CD4-positive, alpha-beta T cell treated with Interleukin-21 for 1 hour (primary cell): ENCODE measurements at places on chromosomes 6 and 20.

- no peak for DNase-seq
Measured at GRCh38 chr6:89258912-89259311, 41.8 kb upstream of the GABRR1 start.

DNA sequence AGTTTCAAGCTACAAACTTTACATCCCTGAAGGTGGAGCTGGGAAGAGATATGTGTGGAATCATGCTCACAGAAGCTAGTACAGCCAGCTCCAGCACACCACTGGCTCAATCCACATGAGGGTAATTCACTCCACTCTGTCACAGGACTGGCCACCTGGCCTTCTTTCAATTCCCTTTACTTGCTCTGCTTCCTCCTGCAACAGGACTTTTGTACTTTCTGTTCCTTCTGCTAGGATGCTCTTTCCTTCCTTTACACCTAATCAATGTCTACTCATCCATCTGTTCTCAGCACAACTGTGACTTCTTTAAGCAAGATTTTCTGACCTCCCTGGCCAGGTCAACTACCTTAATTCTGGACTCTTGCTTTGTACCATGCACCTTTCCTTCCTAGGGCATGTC lies 39.4 kb upstream of the MYB start:
- no peak for DNase-seq

DNA sequence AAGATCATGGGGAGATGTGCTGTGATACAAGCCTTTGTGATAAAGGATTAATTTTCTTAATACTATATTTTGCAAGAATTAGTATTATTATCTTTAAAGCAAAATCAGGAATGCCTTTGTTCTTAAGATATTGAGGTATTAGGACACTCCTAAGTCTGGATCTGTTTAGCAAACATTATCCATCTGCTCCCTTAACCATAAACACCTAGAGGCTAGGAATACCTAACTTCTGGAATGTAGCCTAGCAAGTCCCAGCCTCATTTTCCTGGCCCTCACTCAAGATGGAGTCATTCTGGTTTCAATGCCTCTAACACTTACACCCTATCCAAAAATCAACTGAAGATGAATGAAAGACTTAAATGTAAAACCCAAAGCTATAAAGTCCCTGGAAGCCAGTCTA lies 106.3 kb upstream of the GJE1 start:
- no peak for DNase-seq

GRCh38 chr20:54560357-54560756 lies 85.0 kb downstream of the DOK5 start:
- DNase-seq = no peak

- no peak for DNase-seq
Measured at GRCh38 chr6:169190144-169190584, 63.5 kb downstream of the THBS2 start.

GRCh38 chr6:134691180-134691579 lies 258.7 kb downstream of the ALDH8A1 start:
- DNase-seq = no peak

DNA sequence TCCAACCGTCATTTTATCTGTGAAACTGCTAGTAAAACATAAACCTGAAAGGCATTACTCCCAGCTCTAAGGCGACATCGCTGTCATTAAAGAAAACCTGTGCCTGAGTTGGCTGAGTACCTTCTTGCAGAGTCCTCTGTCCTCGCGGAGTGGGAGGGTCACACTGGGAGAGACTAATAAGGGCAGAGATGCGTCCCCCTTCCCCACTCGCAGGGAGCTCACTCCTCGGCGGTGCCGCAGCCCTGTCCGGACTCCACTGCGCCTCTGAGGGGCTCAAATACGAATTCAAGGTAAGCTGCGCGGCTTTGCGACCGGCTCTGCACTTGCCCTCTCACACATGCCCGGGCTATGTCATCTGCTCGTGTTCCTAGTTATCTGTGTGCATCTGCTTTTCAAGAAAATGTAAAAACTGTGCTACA lies at the start of gene COL19A1:
Gene COL19A1, plus strand, starts transcription at position 206 of the 419 bp plus-strand sequence. CDS start 13,012 bp downstream, outside the sequence.
- DNase-seq = peak; percentile 32

GRCh38 chr6:106281661-106282060 lies 43.9 kb downstream of the ATG5 start:
- DNase-seq = no peak

DNA sequence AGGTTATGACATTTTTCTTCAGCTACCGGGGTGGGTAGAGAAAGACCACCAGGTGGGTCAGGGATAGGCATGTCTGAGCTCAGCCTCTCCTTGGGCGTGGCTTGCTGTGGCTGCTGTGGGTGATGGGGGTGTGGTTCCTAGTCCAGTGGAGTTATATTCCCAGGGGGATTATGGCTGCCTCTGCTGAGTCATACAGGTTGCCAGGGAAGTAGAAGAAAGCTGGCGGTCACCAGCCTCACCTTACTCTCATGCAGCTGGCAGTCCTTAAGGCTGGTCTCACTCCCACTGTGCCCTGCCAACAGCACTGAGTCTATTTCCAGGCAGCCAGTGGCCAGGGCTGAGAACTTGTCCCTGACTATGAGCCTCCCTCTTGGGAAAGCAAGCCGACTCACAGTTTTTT lies 130.0 kb downstream of the SCP2D1 start:
- no peak for DNase-seq

DNA sequence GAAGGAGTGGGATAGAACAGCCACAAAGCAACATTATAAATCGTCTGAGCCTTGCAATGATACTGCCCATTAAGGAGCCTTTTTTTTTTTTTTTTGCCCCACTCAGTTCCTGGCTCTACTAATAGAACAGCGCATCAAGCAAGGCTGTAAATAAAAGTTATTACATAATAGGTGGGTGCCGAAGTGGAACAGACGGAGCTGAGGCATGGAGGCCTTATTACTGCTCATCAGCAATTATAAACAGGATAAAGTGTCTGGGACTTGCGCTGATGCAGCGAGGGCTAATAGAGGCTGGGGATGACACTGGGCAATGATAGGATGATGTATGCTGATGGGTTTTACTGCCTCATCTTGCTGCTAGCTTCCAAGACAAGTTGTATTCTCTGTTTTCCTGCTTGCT lies 272.1 kb downstream of the ZFAND3 start:
- no peak for DNase-seq

- DNase-seq = no peak
Measured at GRCh38 chr20:771741-772464, 3.6 kb upstream of the SLC52A3 start.

DNA sequence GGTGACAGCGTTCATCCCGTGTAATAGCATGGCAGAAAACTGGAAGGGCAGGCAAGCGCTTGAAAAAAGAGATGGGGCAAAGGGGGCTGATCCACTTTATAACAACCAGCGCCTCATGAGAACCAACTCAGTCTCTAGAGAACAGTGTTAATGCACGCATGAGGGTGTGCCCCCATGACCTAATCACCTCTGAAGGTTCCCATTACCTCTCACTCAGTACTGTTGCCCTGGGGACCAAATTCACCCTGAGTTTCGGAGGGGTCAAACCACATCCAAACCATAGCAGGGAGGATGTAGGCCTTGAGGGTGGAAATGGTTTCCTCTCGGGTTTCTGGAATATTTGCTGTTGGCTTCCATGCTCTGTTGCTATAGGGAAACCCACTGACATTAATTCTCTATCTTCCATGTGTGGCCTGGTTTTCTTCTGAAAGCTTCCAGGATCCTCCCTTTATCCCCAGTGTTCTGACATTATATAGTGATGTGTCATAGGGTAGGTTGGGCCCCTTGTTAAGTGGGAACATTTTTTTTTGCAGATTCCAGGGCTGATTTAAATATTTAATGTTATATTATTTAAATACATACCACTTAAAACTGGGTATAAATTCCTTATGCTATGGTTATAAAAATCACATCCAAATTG lies 65.2 kb downstream of the PPP1R14C start:
- no peak for DNase-seq

DNA sequence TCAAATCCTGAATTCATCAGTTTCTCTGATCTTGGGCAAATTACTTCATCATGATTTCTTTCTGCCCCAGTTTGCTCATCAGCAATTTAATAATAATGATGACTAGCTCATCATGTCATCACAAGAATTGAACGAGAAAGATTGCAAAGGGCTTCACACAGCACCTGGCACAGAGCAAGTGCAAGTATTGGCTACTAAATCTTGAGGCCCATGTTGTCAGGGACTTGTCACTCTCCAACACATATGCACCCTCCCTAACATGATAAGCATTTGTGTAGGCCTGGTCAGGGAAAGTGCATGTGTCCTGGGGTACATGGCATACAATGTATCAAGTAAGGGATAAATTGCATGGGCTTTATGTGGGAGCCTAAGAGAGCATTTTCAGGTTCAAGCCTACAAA lies 6.4 kb downstream of the SMLR1 start:
- DNase-seq = no peak
